HCT116 (cell line): ENCODE measurements at places on chromosomes 5 and 9. TPM values are rescaled to one million over a fixed set of nuclear protein-coding genes. Genes with fewer than 3 reads are reported as not detected.

DNA sequence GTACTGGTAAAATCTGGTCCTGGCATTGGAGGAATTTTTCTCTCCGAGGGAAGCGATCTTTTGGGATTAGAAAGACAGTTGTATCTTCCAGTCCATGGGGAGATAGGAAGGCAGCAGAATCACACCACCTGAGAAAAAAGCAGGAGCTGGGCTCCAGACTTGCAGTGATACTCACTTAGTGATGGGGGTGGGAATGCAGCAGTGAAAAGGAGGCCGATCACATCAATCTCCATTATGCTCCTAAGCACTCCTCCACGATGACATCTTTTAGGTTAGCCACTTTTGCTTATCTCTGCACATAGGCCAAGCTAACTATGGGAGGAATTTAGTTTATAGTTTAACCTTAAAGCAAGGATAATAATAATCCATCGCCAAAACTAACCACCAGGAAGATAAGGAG, 219.0 kb downstream of the DMAC1 start:
- DNase-seq, result no peak

DNA sequence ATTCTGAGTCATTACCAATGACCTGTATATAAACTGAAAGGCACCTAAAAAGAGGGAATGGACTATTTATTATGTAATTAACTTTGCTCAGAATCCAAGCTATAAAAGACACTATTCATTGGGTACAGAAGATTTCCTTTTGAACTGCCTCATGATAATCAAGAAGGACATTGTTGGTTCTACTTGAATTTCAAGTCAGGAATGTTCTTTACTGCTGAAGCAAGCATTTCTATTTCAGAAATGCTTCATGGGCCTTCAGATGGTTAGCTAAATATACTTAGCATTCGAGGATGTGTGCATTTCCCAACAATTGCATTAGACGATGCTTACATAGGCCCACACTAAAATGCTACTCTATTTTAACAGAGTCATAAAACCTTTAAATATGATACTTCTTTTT, 658.2 kb upstream of the DMAC1 start:
- no peak for DNase-seq

GRCh38 chr9:8863886-8864544, 1064.4 kb upstream of the DMAC1 start:
- no peak for DNase-seq

GRCh38 chr5:168268949-168269936, 22.2 kb upstream of the WWC1 start:
- peak; percentile 83 for DNase-seq

DNA sequence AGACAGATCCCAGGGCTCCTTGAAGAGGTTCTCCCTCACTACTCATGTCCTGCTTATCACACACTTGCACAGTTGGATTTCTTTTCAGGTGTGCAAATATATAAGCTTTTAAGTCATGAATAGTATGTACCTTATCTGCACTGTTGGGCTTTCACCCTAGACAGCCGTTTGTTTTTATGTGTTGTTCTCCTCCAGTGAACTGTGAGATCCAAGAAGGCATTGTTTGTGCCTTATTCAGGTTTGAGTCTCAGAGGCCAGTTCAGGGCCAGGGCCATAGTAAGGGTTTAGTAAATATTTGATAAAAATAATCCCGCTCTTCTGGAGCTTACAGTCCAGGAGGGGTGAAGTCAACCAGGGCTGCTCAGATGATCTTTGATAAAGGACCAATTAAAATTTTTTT, 480.0 kb downstream of the TMEM38B start:
- no peak for DNase-seq

DNA sequence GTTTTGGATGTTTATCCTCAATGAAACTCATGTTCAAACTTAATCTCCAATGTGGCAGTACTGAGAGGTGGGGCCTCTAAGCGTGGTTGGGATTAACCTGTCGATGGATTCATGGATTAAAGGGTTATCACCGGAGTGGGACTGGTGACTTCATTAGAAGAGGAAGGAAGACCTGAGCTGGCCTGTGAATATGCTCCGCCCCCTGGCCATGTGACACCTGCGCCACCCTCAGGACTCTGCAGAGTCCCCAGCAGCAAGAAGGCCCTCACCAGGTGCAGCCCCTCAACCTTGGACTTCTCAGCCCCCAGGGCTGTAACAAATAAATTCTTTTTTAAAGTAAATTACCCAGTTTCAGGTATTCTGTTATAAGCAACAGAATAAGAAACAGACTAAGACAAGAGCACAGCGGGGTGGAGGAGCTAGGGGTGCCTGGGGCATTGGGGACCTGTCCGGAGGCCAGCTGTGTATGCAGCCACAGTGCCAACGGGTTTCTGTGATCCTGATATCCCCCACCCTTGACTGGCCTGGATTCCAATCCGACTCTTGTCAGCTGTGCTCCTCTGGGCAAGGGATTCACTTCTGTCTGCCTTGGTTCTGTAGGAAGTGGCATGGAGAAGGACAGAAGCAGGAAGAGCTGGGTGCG, 3.2 kb upstream of the MAPK9 start:
- DNase-seq, result no peak

GRCh38 chr9:83234541-83234940, 171.6 kb upstream of the RASEF start:
- DNase-seq, result no peak

DNA sequence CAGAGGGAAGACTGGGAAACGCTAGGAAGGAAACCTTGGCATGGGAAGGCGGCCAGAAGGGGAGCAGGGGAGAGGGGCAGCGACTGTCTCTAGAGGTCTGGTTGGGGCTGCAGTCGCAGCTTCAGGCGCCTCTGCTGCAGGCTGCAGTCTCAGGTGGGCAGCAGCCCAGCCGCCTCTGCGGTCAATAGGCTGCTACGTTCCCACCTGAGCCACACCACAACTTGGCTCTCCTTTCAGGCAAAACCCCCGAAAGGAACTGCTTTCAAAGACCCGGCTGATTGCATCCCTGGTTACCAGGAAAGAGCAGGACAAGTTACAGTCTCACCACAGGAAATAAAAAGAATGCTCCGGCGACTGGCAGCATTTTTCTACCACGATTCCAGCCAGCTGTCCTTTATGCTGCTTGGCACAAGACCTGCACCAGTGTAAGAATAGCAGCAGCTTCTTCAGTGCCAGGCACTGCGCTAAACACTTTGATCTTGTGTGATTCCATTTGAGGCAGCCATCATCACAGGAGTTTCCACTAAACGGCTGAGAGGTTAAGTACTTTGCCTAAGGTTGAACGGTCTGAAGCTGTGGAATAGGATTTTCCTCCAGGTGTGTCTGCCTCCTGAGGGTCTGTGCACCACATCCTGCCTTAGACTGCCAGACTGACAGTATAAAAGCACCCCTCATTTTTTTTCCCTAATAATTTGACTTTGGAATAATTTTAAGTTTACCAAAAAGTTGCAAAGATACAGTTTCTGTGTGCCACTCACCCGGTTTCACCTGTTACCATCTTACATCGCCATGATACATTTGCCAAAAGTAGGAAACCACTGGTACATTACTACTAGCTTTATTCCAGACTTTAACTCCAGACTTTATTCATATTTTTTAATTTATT, 7.5 kb downstream of the RPS14 start:
- DNase-seq, result no peak

DNA sequence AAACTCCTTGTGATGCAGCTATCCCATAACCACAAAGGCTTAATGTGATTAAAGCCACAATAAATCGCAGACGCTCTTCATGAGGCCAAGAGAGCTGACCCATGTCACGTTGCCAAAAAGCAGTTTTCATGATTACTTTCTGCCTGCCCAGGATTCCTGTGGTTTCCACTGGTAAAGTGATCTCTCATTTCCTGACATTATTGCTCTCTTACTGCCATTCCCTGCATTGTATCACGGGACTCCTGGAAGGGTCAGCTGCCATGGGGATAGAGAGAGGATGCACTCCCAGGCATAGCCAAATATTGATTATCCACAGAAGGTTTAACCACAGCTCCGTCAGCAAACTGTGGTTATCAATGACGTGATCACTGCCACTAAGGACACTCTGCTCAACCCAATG, 103.8 kb upstream of the SLC1A3 start:
- no peak for DNase-seq

DNA sequence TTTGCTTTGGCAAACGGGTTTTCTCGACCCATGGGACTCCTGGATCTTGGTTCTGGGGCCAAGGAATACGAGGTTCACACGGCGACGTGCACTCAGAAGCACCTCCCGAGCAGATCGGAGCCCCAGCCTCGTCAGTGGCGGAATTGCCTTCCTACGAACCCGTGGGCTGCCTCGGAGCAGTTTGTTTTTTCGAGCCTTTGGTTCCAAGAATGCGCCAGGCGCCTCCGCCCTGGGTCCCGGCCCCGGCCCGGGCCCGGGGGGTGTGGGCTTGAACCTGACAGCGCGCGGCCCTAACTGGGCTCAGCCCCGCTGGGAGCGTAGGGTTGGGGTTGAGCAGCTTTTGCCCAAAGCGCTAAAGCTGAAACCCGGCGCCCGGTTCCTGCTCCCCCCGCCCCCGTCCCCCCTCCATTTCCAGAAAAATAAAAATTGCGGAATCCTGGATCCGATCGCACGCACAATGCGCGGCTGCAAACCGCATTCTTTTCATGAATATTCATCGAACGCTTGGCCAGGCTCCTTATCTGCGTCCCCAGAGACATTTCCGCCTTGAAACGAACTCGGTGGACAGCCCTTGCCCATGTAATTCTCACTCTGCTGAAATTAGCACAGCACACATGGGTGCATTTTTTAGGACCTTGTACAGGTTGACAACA, 1.0 kb downstream of the BASP1 start:
- no peak for DNase-seq

DNA sequence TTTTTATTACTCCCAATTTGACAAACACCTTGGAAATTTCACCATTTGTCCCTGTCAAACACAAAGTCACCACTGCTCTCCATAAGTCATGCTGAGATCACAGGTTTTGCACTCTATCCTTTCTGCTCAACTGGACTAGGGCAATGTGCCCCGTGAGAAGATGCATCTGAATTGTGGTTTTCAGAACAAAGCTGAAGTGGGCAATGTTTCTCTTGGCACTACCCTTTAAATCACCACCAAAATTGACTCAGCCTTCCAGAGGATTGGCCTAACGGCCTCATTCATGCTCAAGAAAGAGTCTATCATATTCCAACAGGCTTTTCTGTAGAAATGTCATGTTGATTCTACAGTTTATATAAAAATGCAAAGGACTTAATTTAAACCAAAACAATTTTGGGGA, 81.0 kb upstream of the TRIO start:
- no peak for DNase-seq

DNA sequence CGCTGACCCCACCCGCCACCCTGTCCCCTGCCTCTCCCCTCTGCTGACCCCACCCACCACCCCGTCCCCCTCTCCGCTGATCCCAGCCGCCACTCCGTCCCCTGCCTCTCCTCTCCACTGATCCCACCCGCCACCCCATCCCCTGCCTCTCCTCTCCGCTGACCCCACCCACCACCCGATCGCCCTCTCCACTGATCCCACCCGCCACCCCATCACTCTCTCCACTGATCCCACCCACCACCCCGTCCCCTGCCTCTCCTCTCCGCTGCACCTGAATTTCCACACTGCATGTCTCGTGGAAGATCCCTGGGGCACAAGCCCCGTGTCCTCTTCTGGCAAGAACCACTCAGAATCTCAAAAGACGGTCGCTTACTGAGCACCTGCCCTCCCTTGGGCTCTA, 53.4 kb upstream of the OLFM1 start:
- DNase-seq, result no peak

DNA sequence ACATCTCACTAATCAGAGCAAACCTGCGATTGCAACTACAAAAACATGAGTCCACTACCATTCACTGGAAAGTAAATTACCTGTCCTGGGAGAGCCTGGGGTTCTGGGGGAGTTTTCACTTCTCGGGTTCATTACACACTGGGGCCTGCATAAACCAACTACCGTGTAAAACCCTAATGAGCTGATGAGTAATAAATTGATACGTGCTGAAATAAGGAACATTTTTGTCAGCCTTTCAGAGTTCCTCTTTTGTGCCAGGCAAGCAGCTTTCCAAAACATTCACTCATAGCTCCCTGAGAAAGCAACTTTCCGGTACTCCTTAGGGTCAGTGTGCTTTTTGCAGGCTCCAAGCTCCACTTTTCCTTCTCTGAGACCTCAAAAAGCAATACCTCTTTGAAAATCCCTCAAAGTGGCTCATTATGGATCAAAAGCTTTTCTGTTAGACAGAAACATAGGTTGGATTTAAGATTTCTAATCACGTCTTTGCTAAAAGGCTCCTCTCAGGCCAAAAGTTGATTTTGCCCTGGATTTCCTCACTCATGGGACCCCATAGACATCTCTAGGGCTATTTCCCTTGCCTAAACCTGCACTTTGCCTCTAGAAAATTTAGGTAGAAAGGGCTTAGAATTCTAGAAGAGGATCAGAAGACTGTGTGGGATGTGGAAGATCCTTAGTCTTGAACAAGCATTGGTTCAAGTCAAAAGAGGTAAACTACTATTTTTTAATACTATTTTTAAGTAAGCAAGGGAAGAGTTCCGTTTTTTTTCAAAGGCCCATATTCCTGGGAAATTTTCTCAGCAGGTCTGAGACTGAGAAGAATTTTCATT, 74.8 kb downstream of the ST8SIA4 start:
- DNase-seq, result no peak

- no peak for DNase-seq
These were observed 230.9 kb downstream of the FANCC start for GRCh38 chr9:95086564-95086955.

DNA sequence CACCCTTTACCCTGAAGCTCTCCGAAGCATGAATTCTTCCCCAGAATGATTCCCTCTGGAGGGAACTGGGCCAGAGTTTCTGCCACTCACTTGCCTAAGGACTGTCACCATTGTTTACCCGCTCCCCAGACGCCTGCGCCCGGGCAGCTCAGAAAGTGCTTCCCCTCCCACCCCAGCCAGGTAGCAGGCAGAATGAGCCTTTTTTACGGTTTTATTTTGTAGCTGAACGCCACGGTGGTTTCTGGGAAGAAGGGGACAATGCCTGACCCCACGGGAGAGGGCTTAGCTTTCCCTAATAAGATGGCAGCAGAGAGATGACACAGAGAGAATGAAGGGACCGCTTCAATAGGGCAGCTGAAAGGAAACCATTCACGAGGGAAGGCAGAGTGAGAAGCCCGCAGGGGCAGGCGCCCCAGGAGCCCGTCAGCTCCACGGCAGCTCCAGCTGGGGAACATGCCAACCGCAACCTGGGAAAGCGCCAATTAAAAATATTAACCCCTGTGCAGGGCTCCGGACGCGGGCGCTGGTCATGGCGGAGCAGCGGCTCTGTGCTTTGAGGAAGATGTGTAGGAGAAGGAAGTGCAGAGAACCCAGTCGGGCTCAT, 20.4 kb upstream of the NTNG2 start:
- no peak for DNase-seq

DNA sequence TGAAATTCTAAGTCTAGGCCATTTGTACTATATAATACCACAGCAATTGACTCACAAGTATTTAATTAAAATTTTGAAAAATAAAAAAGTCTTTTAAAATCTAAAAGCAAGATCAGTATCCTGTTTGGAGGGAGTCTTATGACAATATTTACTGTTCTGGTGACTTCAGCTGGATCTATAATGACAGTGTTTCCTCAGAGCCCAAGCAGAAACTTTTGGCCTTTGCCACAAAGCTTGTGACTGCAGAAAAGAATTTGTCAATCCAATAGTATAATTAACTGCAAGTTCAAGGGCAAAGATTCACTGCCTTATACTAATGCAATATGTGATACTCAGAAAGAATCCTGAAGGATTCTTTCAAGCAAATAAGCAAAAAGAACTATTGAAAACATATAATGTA, 49.6 kb upstream of the RAPGEF6 start:
- no peak for DNase-seq

The TRAF1 gene
- 1.7 TPM for total RNA-seq

The DMGDH gene
- 2.3 TPM for total RNA-seq

The ADAMTSL2 gene
- not detected for total RNA-seq

The ABCA1 gene
- 0.89 TPM for total RNA-seq

The OR13C8 gene
- total RNA-seq, result not detected

The CAMK4 gene
- 10.2 TPM for total RNA-seq

The CEL gene
- 6.9 TPM for total RNA-seq

The ORM2 gene
- total RNA-seq, result 0.59 TPM

The IFNA13 gene
- total RNA-seq, result not detected

The SSBP2 gene
- total RNA-seq, result 5.2 TPM
